ENCODE measurements at places on chromosomes 4 and X.

DNA sequence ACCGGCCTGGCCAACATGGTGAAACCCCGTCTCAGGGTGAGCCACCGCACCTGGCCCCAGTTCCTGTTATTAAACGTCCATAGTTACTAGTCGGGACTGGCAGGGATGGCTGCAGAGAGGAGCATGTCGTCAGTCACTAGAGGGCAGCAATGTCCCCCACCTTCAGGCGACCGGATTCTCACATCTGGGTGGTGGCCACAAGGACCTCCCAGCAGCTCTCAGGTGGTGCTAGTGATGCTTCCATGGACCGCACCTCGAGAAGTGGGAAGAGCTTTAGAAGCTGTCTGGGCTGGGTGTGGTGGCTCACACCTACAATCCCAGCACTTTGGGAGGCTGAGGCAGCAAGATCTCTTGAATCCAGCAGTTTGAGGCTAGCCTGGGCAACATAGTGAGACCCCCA, 13.3 kb upstream of the IL3RA start:
- DNase-seq, result no peak

GRCh38 chrX:41339148-41339547, 5.2 kb downstream of the DDX3X start:
- DNase-seq, result no peak

- DNase-seq, result peak; percentile 39
Observed at GRCh38 chr4:113537628-113538027, 223.9 kb downstream of the CAMK2D start.

- no peak for DNase-seq
Observed at GRCh38 chr4:17310269-17310652, 201.6 kb downstream of the QDPR start.

DNA sequence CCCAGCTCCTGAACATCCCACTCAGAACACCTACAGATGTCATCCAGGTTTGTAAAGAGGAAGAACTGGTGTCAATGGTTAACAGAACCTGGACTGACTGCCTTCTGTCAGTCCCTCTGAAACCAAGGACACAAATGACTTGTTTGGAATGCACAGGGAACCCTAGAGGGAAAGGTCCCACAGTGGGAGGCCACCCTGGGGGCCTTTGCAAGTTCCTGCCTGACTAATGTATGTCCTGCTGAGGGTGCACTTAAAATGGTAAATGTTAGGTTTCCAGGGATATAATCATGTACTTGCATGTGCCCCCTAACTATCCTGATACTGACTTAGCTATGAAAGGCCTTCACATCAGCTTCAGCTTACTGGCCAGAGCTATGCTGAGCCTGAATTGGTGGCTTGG, 15.0 kb upstream of the XAGE2 start:
- no peak for DNase-seq

GRCh38 chr4:125762537-125762936, 447.8 kb downstream of the FAT4 start:
- DNase-seq, result no peak

DNA sequence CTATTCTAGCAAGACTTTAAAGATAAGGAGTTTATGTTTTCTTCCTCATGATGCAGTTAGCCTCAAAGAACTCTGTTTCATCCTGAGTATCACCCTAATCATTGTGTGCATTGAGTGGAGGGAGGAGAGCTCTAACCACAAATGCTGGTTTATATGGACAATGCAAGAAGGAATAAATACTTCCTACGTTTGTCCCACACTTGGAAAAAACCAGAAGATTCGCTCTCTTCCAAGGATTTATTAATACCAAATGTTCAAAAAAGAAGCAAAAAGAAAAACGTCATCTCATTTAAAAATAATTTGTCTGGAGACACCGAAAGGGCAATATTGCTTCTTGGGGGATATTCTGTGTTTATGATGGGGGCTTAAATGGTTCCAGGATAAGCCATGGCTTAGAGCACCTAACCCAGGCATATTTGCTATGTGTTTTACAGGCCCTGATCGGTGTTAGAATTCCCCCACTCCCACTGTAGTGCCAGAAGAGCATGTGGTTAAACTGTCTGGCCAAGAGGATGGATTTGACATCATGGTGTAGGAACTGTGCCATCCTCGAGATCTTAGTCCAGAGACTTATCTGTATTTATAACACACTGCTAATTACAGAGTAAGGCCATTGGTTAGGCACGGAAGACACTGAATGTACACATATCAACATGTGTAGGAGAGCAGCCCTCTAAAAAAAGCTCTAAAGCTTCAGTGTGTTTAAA, 227.2 kb downstream of the ANK2 start:
- DNase-seq, result peak; percentile 46

GRCh38 chr4:10022346-10023049, 1.2 kb upstream of the SLC2A9 start:
- DNase-seq, result no peak

GRCh38 chr4:107709916-107710315, 10.1 kb downstream of the PAPSS1 start:
- DNase-seq, result no peak

- DNase-seq, result no peak
Observed at GRCh38 chr4:2321279-2322196, 59.6 kb upstream of the MXD4 start.

- DNase-seq, result no peak
Observed at GRCh38 chr4:41601025-41601424, 63.1 kb downstream of the LIMCH1 start.

- no peak for DNase-seq
Observed at GRCh38 chrX:132023896-132024386, 839 bp downstream of the STK26 start.

GRCh38 chr4:82803746-82804145, 5.2 kb upstream of the SCD5 start:
- no peak for DNase-seq

GRCh38 chr4:1414831-1415680, 8.8 kb upstream of the NKX1-1 start:
- no peak for DNase-seq

DNA sequence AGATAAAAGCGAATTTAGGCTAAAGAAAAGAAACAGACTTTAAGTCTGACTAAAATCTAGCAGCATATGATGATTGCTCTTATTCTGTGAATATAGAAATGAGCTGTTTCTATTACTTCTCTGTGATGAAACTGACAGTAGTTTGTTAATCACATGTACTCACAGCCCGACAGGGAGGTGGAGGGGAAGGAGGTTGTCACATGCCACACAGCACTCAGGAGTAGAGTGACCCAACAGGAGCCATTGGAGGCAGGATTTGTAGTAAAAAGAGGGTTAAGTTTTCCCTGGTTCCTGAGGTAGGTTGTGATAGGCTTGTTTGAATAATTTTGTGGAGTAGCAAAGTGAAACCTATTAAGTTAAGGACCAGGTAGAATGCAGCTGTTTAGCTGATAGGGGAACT, 495.9 kb downstream of the CENPC start:
- DNase-seq, result no peak

- DNase-seq, result no peak
Observed at GRCh38 chrX:20147561-20147960, 5.9 kb upstream of the EIF1AX start.

DNA sequence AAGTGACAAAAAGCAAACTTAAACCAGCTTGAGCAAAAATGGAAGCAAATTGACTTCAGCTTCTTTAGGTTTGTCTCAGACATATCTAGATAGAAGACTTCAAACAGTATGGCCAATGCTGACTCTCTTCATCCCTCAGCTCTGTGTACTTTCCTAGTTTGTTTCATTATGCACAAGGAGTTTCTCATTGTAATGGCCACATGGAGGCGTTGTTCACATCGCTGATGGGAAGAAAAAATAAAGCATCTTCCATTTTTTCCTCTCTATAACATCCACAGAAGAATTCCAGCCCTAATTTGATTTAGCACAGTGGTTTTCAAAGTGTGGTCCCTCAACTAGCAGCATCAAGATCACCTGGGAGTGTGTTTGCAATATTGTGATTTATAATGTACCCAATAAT, 397.5 kb upstream of the PRKX start:
- DNase-seq, result no peak

GRCh38 chrX:111511477-111511876, at the start of gene SERTM2:
SERTM2 (plus strand) TSS chrX:111511645; CDS start chrX:111518858, 7,213 bp downstream.
- DNase-seq, result peak; percentile 20

DNA sequence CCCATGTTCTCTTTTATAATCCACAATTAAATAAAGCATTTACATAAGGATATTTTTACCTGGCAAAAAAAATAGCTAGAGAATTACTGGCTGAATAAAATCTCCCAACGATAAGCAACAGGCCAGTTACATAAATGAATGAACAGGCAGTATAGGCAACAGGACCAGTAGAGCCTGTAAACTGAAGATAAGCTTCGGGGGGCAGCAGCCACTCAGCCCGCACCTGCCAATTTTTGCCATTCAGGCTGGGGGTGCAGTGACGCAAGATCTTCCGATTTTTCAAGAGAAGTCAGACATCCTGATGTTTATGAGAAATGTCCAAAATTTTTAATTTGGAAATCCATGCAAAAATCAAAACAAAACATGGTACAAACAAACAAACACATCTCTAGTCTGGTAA, 49.0 kb upstream of the CDKN2AIP start:
- DNase-seq, result no peak

DNA sequence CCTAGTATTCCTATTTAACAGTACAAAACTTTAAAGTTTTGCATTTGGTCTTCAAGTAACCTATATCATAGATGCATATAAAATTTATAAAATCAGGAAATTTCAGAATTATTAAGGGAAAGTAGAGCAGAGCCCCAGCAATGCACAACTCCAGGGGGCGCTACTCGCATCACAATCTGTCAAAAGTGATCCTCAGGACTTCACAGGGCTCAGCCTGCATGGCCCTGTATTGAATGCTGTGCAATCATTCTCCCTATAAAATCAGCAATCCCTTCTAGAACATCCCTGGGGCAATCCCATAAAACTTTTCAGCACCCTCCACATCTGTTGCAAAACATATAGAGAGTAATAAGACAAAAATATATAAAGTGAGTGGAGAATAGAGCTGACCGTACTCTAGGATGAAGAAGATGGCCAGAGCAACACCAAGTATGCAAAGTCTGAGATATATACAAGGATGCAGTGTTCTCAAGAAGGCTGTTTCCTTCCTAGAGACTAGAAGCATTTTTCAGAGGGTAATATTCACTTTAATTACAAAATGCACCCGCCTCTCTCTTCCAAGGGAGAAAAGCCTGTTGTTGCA, 12.5 kb upstream of the PPARGC1A start:
- DNase-seq, result no peak

DNA sequence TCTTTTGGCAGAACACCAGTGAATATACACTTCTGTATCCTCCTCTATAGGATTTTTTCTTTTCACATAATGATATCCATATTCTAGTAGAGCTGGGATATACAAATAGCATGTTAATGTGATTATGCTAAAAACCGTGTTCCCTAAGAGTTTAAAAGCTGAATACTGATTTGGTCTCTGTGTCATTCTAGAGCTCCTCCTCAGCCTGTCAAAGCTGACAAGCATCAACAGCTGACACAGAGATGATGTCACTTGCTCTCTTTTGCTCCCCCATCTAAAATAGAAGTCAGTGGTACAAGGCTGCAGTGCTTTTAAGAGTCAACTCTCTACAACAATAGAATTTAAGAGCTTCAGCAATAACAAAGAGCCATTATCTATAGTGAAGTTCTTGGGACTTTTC, 17.1 kb upstream of the HERC3 start:
- peak; percentile 48 for DNase-seq

- peak; percentile 19 for DNase-seq
Observed at GRCh38 chr4:101604976-101605375, 185.6 kb upstream of the BANK1 start.

- no peak for DNase-seq
Observed at GRCh38 chrX:18034945-18035344, 173.8 kb upstream of the RAI2 start.

GRCh38 chrX:45266456-45266855, 65.8 kb upstream of the DIPK2B start:
- no peak for DNase-seq

DNA sequence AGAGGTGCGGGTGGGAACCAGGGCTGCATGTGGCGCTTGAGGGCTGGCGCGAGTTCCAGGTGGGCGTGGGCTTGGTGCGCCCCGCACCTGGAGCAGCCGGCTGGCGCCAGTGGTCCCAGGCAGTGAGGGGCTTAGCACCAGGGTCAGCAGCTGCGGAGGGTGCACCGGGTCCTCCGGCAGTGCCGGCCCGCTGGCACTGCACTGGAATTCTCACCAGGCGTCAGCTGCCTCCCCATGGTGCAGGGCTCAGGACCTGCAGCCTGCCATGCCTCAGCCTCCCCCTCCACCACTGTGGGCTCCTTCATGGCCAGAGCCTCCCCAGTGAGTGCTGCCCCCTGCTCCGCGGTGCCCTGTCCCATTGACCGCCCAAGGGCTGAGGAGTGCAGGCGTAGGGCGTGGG, 174.0 kb downstream of the ADAM29 start:
- DNase-seq, result no peak

DNA sequence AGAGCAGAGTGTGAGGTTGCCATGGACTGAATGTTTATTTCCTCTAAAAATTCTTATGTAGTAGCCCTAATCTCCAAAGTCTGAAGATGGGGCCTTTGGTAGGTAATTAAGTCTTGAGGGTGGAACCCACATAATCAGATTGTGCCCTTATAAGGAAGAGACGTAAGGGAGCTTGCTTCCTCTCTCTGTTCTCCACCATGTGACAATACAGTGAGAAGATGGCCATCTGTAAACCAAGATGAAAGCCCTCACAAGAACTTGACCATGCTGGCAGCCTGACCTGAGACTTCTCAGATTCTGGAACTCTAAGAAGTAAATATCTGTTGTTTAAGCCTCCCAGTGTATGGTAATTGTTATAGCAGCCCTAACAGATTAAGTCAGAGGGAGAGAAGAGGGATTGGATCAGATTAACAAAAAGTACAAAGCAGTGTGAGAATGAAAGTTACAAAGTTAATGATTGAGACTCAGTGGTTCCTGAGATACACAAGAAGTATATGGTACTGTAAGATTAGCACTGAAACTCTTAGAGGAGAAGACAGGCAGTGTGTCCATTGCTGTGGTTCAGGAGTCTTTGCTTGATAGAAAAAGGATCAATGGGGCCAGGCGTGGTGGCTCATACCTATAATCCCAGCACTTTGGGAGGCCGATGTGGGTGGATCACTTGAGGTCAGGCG, 82.5 kb upstream of the GC start:
- DNase-seq, result no peak

GRCh38 chrX:94162971-94163370, 489.0 kb downstream of the FAM133A start:
- DNase-seq, result no peak
